ENCODE measurements at places on chromosomes 4 and X. TPM values are rescaled to one million over a fixed set of nuclear protein-coding genes. Genes with fewer than 3 reads are reported as not detected.

- no peak for DNase-seq
Measured at GRCh38 chr4:107333518-107333917, 297.4 kb upstream of the DKK2 start.

GRCh38 chr4:85722807-85723206 lies 247.9 kb downstream of the ARHGAP24 start:
- DNase-seq, result no peak

DNA sequence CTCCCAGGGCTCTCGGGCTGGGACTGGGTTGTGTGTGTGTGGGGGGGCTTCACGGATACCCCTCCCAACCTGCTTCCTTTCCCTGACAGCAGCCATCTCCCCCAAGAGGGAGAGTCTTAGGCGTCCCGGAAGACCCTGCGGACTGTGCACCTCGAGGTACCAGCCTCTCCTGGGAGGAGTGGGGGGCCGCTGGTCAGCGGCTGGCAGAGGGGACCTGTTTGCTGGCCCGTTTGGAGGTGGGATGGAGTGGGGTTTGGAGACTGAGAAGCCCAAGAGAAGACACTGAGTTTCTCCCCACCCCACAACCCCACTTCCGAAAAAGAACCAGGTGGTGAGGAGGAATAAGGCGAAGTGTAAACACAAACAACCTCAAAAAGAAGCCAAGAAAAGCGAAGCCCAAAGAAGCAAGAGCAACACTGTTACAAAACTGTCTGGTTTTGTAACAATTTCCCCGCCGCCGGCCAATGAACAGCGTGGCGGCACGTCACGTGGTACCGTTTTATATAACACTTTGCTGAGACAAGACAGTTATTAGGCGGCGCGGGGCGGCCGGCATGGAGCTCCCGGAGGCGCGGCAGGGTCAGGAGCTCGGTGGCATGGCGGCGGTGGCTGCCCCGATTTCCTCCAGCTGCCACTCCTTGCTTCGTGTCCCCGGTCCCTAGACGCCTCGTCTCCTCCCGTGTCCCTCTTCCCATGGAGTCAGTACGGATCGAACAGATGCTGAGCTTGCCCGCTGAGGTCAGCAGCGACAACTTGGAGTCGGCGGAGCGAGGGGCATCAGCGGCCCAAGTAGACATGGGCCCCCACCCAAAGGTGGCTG lies at the start of gene LONRF3:
LONRF3 (plus strand) TSS at position 531 of the 820 bp plus-strand sequence; CDS start at position 694, 163 bp downstream.
- no peak for DNase-seq

GRCh38 chr4:40976343-40976742 lies 226.6 kb downstream of the NSUN7 start:
- no peak for DNase-seq

DNA sequence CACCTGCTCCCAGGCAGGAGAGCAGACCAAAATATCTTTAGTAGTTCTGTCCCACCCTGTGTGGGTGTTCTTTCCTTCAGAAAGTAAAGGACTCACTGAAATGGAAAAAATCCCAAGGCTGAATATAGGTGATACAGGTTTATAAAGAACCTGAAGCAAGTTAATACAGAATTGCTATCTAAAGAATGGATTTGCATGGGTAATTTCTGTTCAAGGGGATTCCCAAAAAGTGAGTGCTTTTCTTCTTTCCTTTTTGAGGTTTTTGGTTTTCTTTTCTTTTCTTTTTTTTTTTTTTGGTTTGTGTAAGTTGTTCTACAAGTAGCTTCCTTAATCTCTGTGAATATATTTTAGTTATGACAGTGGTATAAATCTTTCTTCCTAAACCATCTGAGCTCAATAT lies 560.7 kb upstream of the BOD1L1 start:
- DNase-seq, result no peak

GRCh38 chrX:79169484-79169883 lies 25.0 kb downstream of the GPR174 start:
- DNase-seq, result no peak

DNA sequence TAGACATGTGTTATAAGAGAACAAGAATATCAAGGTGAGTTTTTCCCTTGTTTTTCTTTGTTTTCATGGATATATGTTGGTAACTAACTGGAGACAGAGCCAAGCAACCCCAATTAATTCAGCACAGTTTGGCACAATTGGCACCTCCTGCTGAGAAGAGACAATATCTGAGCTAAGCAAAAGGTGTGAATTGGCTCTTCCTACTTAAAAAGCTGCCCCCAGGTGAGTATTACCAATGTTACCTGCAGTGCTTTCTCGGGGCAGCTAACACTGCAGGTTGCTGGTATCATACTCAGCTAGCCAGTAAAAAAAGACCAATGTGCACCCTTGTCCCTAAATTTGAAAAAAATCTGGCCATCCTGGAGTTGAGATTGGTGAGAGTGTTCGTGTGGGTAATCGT lies 871.2 kb upstream of the TENM3 start:
- no peak for DNase-seq

The MPC1L gene
- total RNA-seq, result not detected

Data from kidney epithelial cell (primary cell).